Activated T-helper 1 cell treated with anti-CD3 and anti-CD28 coated beads, Interleukin-2, amount 50 U/mL, for 16 hours (primary cell): ENCODE measurements at places on chromosomes 3 and 15.

- DNase-seq, result no peak
Measured at GRCh38 chr3:154062513-154062912, 58.7 kb upstream of the ARHGEF26 start.

DNA sequence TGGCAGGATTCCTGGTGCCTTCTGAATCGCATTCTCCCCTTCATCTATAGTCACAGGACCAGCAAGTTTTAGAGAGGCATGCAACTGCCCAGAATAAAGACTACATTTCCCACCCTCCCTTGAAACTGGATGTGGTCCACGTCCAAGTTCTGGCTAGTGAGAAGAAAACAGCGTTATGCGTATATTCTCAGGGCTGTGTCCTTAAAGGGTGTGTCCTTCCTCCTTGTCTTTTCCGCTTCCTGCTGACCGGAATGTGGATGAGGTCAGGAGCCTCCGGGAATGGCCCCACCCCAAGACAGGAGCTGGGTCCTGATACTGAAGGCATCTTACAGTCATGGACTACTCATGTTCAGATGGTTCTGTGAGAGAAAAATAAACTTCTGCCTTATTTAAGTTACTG is 20.2 kb downstream of the CHST2 start:
- DNase-seq, result no peak

GRCh38 chr3:28690176-28690575 is 341.6 kb upstream of the AZI2 start:
- DNase-seq, result no peak

- no peak for DNase-seq
Measured at GRCh38 chr3:65596571-65597225, 442.0 kb downstream of the MAGI1 start.

DNA sequence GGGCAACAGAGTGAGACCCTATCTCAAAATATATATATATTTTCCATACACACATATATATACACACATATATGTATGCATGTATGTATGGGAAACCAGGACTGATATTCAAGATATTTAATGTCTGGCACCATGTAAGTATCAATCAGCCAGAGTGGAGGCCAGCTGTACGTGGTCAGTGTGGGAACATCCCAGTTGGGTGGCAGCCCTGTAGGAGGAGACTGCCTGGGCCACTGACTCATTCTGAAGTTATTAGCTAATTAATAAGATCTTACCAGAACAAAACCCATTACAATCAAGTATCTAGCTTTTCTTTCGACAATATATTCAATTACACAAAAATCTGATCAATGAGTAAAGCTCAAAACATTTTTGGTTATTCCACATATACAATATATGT is 85.1 kb upstream of the OCA2 start:
- DNase-seq, result no peak

DNA sequence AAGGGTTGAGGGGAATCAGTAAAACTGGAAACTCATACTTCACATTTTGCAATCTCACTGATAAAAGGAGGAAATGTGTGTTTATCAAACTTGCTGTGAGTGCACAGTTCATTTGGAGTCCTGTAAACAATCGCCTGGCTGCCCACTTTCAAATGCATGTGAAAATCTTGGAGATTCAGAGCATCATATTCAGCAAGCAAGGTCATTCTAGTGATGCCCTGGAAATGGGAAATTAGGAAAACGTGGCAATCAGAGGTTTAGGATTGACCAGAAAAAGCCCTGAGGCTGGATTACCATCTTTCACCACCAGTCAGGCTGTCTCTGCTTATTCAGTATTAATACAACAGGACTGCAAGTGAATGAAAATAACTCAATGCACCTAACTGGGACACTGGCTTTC is 23.9 kb downstream of the DPH6 start:
- DNase-seq, result no peak

DNA sequence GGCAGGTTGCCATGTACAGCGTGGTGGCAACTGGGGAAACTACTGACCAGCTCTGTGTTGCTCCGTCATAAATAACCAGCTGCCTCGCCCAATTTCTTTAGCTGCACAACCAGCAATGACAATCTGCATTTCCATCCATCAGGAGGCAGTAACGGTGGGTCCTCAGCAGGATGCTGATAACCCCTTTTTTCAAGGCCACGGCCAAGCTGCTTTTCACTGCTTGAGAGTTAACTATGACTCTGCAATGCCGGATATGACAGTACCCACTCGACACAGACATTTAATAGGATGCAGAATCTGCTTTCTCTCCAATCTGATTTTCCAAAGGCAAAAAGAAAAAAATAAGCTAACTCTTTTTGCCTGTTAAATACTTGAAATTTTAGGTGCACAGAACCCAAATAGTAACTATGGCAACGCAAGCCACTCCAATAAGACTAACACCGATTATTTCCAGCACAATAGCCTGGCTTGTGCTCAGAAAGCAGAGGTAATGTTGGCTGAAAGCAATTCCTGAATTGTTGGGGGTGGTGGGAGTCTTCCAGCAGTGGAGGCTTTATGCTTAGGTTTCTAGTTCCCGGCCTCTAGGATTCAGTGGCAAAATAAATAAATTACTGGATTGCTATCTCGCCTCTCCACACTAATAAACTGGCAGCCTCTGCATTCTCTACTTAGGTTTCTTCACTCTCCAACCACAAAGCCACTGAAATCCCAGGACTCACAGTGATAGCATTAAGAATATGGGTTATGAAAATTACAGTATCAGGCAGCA is 31.2 kb upstream of the SRGAP3 start:
- DNase-seq, result no peak

- DNase-seq, result no peak
Measured at GRCh38 chr3:129773691-129774663, 119.5 kb downstream of the TMCC1 start.

- no peak for DNase-seq
Measured at GRCh38 chr3:13484851-13485590, 4.9 kb downstream of the HDAC11 start.

DNA sequence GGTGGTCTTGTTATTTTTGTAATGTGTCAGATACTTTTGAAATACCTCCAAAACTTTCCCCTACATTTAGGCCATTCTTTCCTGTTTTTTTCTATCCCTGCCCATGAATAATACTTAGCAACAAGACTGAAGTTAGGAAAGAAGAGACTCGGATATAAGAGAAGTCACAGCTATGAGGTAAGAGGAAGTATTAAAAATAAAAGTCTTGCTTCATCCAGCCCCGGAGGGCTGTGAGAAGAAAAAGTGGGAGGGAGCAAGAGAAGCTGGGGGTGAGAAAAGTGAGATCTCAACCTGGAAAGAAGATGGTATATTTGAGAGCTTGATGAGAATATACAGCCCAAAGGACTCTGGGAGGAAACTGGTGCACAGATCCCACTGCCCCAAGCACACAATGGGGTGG is 213.5 kb upstream of the CDIN1 start:
- no peak for DNase-seq

- no peak for DNase-seq
Measured at GRCh38 chr15:81097890-81098280, 36.2 kb upstream of the CFAP161 start.

DNA sequence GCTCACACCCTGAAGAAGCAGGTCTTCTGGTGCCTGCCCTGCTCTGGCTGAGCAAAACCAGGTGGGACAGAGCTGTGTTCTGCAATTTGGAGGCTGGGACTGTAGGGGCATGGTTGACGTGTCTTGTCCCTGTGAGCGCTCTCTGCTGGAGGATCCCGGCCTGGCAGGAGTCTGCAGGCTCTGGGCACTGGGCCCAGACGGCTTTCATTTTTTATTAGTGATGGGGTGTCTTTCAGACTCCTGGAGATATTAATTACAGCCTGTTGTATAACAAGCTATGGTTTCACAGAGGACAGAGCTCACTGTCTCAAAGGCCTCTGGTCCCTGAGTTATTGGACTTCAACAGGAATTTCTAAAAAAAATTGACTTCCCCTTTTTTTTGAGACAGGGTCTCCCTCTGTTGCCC is 29.5 kb upstream of the ZNF710 start:
- no peak for DNase-seq

- DNase-seq, result no peak
Measured at GRCh38 chr15:61715082-61715481, 345.2 kb downstream of the VPS13C start.

DNA sequence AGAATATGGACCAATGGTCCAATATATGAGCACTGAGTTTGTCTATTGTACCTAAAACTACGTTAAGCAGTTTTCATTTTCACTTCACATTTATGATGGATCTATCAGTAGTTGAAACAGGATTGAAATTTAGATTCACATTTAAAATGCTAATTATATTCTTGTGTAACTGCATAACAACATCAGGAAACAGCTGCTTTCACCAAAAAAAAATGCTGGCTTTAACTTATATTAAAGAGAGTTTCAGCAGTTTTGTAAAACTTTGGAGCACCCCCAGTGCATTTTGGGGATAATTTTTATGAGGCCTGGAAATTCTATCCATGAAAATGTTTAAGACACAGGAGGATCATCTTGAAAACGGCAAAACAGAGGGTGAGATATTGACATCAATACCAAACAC is 142.8 kb upstream of the ROBO2 start:
- DNase-seq, result no peak

- DNase-seq, result no peak
Measured at GRCh38 chr15:92904722-92905571, 4.8 kb downstream of the CHD2 start.

DNA sequence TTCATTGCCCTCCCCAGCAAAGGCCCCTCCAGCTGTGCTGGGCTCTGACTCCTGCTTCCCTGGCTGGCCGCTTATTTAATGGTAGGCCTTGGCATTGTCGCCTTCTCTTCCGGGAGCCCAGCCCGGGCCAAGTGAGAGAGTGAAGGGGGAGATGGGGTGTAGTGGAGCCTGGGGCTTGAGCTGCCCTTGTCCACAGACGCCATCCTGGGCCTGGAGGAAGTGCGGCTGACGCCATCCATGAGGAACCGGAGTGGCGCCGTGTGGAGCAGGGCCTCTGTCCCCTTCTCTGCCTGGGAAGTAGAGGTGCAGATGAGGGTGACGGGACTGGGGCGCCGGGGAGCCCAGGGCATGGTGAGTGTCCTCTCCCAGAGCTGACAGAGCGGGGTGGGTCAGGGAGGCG is 3.3 kb downstream of the LMAN1L start:
- DNase-seq, result no peak

GRCh38 chr15:79154483-79155135 is 64.0 kb upstream of the RASGRF1 start:
- no peak for DNase-seq
